Naive thymus-derived CD4-positive, alpha-beta T cell (primary cell): ENCODE measurements at places on chromosomes 13 and 19. TPM values are rescaled to one million over a fixed set of nuclear protein-coding genes. Genes with fewer than 3 reads are reported as not detected.

DNA sequence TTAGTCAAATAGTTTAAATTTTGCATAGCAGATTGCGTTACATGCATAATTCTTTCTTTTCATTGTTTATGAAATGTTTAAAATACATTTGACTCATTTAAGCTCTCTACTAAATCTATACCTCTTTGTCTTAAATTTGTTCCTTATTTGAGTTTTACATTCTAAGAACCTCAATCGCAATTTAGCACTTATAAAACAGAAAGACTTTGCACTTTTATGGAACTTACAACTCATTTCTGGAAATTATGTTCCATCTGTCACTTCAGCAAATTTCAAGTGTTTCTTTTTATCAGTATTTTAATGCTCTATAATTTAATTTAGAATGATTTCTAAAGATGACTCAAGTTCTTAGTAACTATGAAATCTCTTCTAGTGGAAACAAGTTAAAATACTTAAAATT, 1505.8 kb upstream of the SPRY2 start:
- H3K27me3 ChIP-seq = no peaks in the 10 kb centered on the region
- DNase-seq = no peak
- H3K27ac ChIP-seq = no peak overlapping the region
- H3K4me3 ChIP-seq = no peak overlapping the region

- no peaks in the 10 kb centered on the region for H3K36me3 ChIP-seq
- H3K27me3 ChIP-seq = no peaks in the 10 kb centered on the region
- H3K27ac ChIP-seq = peak overlapping the region; percentile 90
- H3K4me3 ChIP-seq = peak overlapping the region; percentile 78
- peak; percentile 85 for DNase-seq
These were observed 8.0 kb downstream of the NAPSA start for GRCh38 chr19:50357178-50358100.

GRCh38 chr19:5330307-5330720, 10.3 kb downstream of the PTPRS start:
- peaks cover 7% of the 10 kb centered on the region for H3K27me3 ChIP-seq
- H3K4me1 ChIP-seq = no peaks in the 10 kb centered on the region
- no peak overlapping the region for H3K4me3 ChIP-seq
- no peak for DNase-seq
- H3K36me3 ChIP-seq = no peaks in the 10 kb centered on the region
- no peak overlapping the region for H3K27ac ChIP-seq

DNA sequence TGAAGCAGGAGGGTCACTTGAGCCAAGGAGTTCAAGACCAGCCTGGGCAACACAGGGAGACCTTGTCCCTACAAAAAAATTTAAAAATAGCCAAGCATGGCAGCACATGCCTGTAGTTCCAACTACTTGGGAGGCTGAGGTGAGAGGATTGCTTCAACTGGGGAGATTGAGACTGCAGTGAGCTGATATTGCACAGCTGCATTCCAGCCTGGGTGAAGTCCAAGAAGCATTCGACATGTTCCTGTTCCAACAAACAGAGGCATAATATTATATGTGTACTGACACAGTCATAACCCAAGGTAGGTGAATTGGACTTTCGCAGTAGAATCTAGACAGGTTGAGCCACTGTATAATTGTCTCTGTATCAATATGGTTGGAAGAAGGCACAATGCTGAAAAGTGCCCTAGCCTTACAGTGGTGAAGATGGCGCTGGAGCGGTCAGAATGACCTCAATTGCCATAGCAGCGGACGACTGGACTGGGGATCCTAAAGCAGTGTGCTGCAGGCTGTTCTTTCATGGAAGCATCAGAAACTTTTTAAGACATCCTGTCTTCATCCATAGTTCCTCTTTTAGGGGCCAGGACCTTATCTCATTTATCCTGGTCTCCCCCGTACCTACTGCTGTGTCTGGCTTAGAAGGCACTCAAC, 112.0 kb upstream of the CLDN10 start:
- no peaks in the 10 kb centered on the region for H3K4me1 ChIP-seq
- H3K36me3 ChIP-seq = no peaks in the 10 kb centered on the region
- no peak for DNase-seq
- no peaks in the 10 kb centered on the region for H3K27me3 ChIP-seq
- H3K27ac ChIP-seq = no peak overlapping the region
- no peak overlapping the region for H3K4me3 ChIP-seq

- no peaks in the 10 kb centered on the region for H3K36me3 ChIP-seq
- DNase-seq = no peak
- no peak overlapping the region for H3K4me3 ChIP-seq
- no peaks in the 10 kb centered on the region for H3K4me1 ChIP-seq
- no peak overlapping the region for H3K27ac ChIP-seq
- H3K27me3 ChIP-seq = no peaks in the 10 kb centered on the region
These were observed 15.6 kb upstream of the FAM124A start for GRCh38 chr13:51206584-51206983.

GRCh38 chr13:91580749-91581148, 182.3 kb downstream of the GPC5 start:
- H3K4me3 ChIP-seq = no peak overlapping the region
- H3K36me3 ChIP-seq = no peaks in the 10 kb centered on the region
- no peaks in the 10 kb centered on the region for H3K27me3 ChIP-seq

DNA sequence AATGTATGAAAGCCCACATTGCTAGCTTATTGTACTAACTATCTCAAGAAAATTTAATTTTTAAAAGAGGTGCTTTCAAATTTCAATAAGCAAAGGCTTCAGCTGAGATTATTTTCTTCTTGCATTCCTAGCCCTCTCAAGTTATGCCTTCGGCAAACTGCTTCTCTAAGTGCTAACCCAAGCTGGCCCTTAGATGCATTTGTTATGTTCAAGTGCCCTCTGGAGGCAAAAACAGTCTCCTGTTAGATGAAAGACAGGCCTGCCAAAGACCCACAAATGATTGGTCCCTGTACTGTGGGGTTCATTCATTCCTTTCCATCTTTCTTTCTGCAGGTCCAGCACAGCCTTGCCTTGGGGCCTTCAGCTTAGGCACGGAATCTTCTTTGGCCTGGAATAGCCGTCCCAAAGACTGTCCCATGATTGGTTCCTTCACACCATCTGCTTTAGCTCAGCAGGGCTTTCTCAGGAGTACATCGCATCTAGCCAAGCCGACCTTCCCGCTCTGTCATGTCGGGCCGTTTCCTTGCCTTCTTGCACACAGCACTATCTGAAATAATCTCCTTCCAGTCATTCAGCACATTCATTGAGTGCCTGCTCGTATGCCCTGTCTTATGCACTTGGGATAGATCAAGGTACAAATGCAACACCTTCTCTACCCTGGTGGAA, 26.4 kb upstream of the TPTE2 start:
- peak overlapping the region; percentile 36 for H3K4me3 ChIP-seq
- peak; percentile 14 for DNase-seq
- H3K4me1 ChIP-seq = peaks cover 6% of the 10 kb centered on the region
- no peaks in the 10 kb centered on the region for H3K36me3 ChIP-seq

- no peak overlapping the region for H3K4me3 ChIP-seq
- H3K36me3 ChIP-seq = no peaks in the 10 kb centered on the region
- DNase-seq = no peak
- no peaks in the 10 kb centered on the region for H3K27me3 ChIP-seq
These were observed 46.8 kb upstream of the SACS start for GRCh38 chr13:23480324-23480723.

DNA sequence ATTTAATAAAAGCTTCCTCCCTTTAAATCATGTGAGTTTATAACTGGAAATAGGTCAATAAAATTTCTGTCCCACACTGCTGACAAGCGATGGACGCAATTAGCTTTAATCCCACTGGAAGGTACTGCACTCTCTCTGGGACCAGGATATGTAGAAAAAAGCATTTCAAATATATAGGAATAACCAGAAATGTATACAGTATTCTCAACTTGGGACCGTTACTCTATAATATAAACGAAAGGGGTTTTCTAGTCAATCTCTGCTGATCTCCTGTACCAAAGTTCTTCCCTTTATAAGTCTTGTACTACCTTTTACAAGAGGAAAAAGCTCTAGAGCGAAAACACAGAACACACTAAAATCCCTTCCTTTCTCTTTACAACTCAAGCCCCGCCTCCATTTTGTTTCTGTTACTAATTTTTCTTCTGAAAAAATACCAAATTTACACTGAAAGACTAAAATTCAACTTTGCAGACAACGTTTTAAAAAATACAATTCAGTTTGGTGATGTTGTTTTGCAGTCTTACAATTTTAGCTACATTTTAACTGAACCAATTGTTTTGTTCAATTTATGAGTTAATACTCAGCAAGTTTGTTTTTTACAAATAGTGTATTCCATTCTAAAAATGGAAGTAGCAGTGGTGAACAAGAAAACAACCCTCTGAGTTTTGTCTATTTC, 1.7 kb upstream of the USPL1 start:
- peaks cover 11% of the 10 kb centered on the region for H3K4me1 ChIP-seq
- H3K4me3 ChIP-seq = peak overlapping the region; percentile 84
- no peaks in the 10 kb centered on the region for H3K36me3 ChIP-seq
- peak overlapping the region; percentile 97 for H3K27ac ChIP-seq
- peak; percentile 26 for DNase-seq
- no peaks in the 10 kb centered on the region for H3K27me3 ChIP-seq

- H3K27me3 ChIP-seq = no peaks in the 10 kb centered on the region
- no peak for DNase-seq
These were observed 8.7 kb downstream of the HIPK4 start for GRCh38 chr19:40381321-40381720.

DNA sequence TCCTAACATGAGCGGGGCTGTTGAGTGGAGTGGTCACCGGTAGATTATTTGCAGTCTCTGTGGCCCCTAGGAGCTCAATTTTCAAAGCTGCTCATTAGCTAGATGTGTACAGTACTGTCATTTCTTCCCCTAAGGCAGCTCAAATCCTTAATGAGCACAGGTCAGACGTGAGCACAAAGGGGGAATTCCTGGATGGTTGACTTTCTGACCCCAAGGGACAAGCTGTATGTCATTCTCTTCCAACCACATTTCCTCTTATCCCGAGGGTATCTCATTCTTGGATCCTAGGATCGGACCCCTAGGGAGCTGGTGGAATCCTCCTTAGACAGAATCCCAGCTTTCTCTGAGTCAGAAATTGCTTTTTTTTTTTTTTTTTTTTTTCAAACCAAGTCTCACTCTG, 5.7 kb upstream of the OR7G3 start:
- no peak overlapping the region for H3K27ac ChIP-seq
- H3K36me3 ChIP-seq = no peaks in the 10 kb centered on the region
- no peaks in the 10 kb centered on the region for H3K4me1 ChIP-seq
- no peak for DNase-seq
- no peak overlapping the region for H3K4me3 ChIP-seq

- DNase-seq = no peak
- no peak overlapping the region for H3K4me3 ChIP-seq
- H3K36me3 ChIP-seq = no peaks in the 10 kb centered on the region
- H3K27me3 ChIP-seq = no peaks in the 10 kb centered on the region
- H3K4me1 ChIP-seq = no peaks in the 10 kb centered on the region
- no peak overlapping the region for H3K27ac ChIP-seq
These were observed 41.6 kb downstream of the IFT88 start for GRCh38 chr13:20608438-20609020.

- H3K4me1 ChIP-seq = no peaks in the 10 kb centered on the region
- H3K27me3 ChIP-seq = no peaks in the 10 kb centered on the region
- no peak overlapping the region for H3K27ac ChIP-seq
- peaks cover 6% of the 10 kb centered on the region for H3K36me3 ChIP-seq
These were observed 62.7 kb downstream of the SIPA1L3 start for GRCh38 chr19:37969695-37970094.

DNA sequence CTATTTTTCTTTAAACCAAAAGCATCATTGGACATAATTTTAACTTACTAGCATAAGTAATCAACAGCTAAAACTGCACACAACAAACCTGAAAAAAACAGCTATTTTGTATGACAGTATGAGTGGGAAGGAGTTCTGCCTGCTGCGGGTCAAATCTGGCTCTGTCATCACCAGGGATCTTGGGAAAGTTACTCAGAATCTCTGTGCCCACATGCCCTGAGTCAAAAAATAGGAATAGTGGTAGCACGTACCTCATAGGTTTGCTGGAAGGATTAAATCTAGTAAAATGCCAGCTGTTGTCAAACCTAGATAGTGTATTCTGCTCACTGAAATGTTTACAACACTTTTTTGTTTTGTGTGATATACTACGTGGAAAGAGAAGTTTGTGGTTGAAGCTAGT, 1.1 kb downstream of the CLN5 start:
- H3K4me1 ChIP-seq = peaks cover 19% of the 10 kb centered on the region
- H3K4me3 ChIP-seq = peak overlapping the region; percentile 87
- no peak for DNase-seq

GRCh38 chr19:30036154-30037129, 94.4 kb downstream of the URI1 start:
- H3K27me3 ChIP-seq = no peaks in the 10 kb centered on the region
- DNase-seq = no peak
- H3K4me3 ChIP-seq = no peak overlapping the region
- peaks cover 35% of the 10 kb centered on the region for H3K36me3 ChIP-seq
- no peaks in the 10 kb centered on the region for H3K4me1 ChIP-seq

DNA sequence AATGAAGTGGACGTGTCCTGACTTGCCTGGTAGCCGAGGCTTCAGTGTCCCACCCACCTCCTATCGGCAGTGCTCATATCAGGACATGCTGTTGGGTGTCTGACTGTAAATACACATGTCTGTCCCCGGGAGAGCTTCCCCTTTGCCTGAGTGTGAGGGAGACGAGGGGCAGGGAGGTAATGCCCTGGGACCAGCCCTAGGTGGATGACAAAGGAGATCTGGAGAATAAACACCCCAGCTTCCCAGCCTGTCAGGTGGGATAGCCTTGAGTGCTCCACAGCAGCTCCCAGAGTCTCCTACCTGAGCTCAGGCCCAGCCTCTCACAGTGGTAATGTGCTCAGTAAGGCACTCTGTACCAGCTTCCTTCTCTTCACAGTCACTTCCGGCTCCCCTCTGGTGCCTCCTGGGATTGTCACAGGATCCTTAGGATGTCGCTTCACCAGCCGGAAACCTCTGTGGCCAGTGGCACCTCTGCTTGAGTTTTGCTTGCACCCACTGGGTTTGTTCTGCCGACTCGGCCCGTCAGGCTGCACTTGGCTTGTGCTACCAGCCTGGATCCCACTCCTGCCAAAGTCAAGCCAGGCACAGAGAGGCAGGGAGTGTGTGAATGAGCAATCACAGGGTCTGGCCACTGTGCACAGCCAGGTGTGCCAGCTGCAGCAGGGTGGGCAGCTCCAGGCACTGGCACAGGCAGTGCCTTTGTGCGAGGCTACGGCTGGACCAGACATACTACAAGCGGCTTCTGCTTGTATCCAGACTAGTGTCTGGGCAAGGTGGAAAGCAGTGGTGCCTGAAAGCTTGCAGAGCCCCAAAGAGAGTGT, 54.4 kb upstream of the RGCC start:
- no peak overlapping the region for H3K27ac ChIP-seq
- H3K27me3 ChIP-seq = no peaks in the 10 kb centered on the region
- H3K4me3 ChIP-seq = no peak overlapping the region

GRCh38 chr19:31289976-31290375, 59.3 kb downstream of the TSHZ3 start:
- no peaks in the 10 kb centered on the region for H3K4me1 ChIP-seq
- no peaks in the 10 kb centered on the region for H3K27me3 ChIP-seq
- H3K27ac ChIP-seq = no peak overlapping the region

Gene GNG8
- total RNA-seq = not detected

Gene ATP8B3
- total RNA-seq = 4.0 TPM

Gene VSTM1
- total RNA-seq = 1.7 TPM
